ENCODE measurements at places on chromosomes 3 and 15.

GRCh38 chr15:70625438-70625837, 137.9 kb downstream of the UACA start:
- peak; percentile 90 for DNase-seq

- no peak for DNase-seq
These were observed 8.9 kb upstream of the DUSP7 start for GRCh38 chr3:52065264-52065756.

DNA sequence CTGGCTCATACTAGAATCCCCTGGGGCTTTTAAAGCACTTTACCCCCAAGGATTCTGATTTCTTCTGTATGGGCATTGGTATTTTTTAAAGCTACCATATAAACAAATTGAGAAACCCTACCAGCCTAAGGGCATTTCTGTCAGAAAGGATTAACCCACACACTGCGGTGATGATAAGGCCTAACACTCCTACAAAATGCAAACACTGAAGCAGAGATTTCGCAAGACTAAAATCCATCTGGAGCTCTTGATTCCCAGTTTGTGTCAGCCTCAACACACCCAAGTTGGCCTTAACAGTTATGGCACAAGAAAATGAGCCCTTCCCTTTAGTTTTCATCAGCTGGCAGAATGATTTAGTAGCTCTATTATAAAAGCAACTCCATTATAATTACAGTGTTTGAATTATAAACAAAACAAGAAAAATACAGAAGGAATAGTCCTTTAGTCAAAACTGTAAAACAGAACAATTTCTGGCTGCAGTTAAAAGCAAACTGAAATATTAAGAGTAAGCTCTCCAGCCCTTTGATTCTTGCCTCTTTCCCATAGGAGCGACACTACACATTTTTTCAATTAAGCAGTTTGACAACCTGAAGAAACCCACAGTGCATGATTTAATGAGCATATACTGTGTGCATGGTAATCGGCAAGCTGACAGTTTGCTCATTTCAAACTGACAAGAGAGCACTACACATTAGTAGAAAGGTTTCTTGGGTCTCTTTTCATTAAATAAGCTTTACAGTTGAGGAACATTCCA, 441.2 kb downstream of the FHIT start:
- no peak for DNase-seq

DNA sequence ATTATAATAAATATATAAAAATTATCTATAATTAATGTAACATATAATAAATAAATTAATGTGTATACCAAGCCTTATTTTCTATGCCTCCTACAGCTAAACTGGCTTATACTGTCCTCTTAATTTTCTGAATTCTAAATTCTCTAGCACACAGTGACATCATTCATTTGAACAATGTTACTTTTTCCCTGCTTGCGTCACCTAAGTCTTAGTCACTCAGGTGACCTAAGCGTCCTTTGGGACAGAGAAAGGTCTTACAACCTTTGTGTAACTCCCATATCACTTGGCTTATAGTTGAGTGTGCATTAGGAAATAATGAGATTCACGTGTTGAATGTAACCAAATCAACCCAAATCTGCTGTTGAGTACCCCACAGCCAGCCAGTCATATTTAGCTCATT, 48.5 kb upstream of the KCNMB2 start:
- DNase-seq: no peak

DNA sequence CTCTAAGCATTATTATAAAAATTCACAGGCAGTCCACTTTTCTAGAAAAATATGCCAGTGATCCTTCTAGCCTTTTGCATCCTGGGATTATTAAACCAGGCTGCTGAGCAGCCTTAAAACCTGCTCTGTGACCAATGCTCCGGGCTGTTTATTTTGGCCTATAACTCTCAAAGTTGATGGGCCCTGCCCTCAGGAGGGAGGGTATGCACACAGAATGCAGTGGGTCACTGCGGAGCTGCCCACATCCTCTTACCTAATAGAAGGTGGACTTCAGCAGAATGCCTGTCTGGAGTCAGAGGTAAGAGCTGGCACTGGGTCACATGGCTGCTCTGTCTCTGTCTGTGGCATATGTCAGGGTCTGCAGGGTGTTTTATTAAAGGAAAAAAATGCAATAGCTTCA, 26.0 kb downstream of the CPNE4 start:
- DNase-seq: no peak

DNA sequence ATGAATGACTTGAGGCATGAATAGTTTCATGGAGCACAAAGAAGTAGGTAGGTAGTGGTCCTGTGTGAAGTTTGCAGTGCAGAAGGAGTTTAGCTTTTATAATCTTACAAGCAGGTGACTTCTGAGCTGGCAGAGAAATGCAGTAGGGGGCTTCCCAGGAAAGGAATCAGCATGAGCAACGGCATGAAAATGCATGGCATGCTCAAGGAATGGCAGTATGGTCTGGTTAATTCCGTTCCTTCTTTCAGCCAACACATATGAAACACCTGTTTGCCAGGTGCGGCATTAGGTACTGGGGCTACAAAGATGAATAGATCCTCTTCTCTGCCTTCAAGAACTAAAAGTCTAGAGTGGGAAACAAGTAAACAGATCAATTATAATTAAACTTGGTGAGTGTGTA, 138.0 kb upstream of the BHLHE40 start:
- no peak for DNase-seq

- DNase-seq: no peak
These were observed 4.3 kb downstream of the ARHGEF26 start for GRCh38 chr3:154125378-154126030.

DNA sequence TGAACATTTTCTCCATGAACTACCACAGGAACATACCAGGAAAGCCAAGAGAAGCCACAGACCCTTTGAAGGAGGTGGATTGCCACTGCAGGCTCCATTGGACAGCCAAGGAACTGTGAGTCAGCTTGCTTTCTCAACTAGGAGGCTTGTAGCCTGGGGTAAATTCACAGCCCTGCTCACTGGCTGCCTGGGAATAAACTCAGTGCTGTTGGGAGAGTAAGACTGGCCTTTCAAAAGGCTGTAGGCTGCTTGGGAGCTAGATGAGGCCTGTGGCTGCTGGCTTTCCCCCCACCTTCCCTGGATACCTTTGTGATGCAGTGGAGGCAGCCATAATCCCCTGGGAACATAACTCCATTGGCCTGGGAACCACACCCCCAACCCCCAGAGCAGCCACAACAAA, 223.5 kb upstream of the RBMS3 start:
- no peak for DNase-seq

GRCh38 chr3:185912512-185912911, 25.3 kb downstream of the TRA2B start:
- DNase-seq: no peak

DNA sequence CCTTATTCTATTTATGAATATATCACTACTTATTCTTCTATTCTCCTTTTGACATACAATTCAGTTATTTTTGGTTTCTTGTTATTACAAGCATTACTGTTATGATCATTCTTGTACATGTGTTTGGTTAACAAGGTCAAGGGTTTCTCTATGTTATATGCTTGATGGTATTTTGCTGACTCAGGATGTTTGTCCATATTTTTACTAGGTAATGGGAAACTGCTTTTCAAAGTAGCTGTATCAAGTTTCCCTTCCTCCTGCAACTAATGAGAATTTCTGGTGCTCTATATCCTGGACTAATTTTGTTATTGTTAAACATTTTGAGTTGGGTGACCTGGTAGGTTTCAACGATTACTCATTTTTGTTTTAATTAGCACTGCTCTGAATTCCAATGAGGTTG, 841.0 kb downstream of the OTOL1 start:
- DNase-seq: no peak

DNA sequence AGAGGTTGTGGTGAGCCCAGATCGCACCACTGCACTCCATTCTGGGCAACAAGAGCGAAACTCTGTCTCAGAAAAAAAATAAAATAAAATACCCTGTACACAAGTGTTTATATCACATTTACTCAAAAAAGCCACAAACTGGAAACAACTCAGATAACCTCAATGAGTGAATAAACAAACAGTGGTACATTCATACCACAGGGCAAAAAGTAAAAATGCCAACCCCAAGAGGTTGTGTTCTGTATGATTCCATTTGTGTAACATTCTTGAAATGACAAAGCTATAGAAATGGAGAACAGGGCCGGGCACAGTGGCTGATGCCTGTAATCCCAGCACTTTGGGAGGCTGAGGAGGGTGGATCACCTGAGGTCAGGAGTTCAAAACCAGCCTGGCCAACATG, 12.9 kb downstream of the EDC3 start:
- no peak for DNase-seq

GRCh38 chr3:12782172-12782815, 14.2 kb upstream of the CAND2 start:
- DNase-seq: peak; percentile 47

- no peak for DNase-seq
These were observed 11.6 kb downstream of the ADAMTS17 start for GRCh38 chr15:100330221-100330620.

DNA sequence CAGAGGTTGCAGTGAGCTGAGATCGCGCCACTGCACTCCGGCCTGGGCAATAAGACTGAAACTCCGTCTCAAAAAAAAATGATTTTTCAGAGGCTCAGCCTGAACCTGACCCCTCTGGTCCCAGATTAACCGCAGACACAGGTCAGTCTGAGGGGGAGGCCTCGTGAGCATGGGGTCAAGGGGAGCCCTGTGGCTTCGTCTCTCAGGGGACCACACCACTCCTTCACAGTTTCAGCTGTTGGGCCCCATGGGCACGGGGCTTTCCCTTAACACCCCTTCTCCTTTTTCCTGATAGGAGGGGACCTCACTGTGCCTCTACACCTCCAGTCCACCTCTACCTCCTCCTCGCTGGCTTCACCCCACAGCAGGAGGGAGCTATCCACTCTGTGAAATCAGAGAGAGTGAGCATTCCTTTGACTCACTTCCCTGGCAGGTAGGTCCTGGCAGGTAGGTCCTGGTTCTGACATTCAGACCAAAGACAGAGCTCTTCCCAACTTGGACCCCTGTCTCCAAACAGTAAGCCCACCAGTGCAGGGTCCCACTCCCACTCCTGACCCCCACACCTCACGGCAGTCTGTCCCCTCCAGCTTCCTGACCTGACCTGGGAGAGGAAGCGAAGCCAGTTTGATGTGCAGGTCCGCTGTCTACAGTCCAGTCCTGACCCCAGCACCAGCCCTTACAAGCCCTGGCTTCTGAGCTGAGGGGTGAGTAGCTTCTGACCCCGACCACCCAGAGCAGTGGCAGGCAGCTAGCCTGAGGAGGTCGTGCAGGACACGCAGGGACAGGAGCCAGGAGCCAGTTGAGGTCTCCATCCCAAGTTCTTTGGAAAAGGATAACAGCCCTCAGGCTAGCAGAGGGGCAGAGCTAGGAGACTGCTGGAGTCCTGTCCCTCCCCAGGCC, 9.0 kb downstream of the RRP9 start:
- DNase-seq: no peak

DNA sequence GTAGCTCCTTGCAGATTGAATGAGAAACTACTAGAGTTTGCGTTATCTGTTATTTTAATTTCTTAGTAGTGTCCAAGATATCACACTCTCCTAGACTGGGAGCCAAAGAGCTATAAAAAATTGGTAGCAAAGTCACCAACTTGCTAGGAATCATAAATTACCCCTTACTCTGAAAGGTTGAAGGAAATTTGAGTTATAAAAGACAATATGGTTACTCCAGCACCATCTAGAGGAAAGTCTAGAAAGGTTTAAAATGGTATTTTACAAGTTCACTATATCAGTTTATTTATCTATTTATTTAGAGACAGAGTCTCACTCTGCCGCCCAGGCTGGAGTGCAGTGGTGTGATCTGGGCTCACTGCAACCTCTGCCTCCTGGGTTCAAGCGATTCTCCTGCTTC, 121.6 kb downstream of the RBPMS2 start:
- peak; percentile 69 for DNase-seq

- no peak for DNase-seq
These were observed 133.6 kb downstream of the TIGIT start for GRCh38 chr3:114427285-114428043.

DNA sequence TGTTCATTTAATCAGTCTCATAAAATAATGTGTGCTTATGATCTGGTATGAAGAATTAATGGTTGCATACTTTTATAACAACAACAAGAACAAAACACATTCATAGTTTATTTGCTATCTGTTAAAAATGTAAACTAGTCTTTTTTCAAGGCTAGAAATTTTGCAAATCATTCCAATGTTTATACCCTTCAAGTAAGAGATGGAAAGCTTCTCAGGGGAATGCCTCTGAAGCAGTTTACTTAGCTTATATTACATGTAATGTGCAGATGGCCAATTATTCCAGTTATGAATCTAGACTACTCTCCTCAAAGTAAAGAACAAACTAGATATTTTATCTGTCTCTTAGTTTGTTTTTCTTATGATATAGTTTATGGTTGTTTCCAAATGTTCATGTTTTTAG, 575.4 kb downstream of the NAALADL2 start:
- no peak for DNase-seq

- no peak for DNase-seq
These were observed 1227.8 kb downstream of the ZPLD1 start for GRCh38 chr3:103662591-103662990.

- no peak for DNase-seq
These were observed 408.4 kb downstream of the AGBL1 start for GRCh38 chr15:86488046-86488445.

DNA sequence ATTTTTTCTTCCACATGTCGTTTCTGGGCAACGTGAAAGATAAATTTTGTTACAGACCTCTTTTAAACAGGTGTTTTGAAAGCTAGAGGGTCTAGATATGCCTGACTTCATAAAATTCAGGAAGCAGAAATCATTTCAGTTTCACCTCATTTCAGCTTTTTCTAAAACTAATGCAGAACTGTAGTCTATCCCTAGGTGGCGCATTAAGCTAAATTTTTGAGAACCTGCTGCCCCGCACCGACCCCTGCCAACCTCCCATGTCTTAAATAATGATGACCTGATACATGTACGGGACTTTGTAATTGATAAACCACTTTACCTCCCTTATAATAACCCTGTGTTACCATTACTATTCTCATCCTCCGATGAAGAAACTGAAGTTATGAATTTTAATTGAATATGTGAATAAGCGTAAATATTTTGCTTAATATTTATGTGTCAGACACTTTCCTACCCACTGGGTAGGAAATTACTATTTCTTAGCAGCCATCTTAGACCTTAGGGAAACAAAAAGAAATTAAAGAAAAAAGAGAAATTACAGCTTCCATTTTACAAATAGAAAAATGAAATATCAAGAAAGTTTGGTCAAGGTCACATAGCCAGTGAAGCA, 78.7 kb upstream of the GCNT3 start:
- peak; percentile 79 for DNase-seq

DNA sequence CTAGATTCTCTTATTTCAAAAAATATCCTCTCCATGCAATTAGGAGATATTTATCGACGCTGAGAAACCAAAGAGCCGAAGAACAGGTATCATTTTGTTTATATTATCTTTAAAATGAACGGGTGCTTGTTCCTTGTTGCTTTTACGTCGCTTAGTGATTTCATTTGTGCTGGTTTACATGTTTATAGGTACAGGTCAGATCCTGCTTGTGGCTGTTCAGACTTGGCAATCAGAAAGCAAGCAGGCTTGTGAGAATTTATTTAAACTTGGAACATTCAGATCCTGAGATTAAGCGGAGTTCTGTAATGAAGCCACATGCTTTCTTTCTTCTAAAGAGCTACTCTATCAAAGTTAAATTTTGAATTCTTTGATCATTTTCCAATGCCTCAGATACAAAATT, 43.0 kb upstream of the ATP2C1 start:
- DNase-seq: peak; percentile 41

Data from hematopoietic multipotent progenitor cell treated with erythropoietin and hydrocortisone succinate and interleukin-3 and kit ligand, for 4 days (in vitro differentiated cells).